Activated CD8-positive, alpha-beta memory T cell treated with anti-CD3 and anti-CD28 coated beads for 4 hours (primary cell): ENCODE measurements at places on chromosomes 2 and 18.

DNA sequence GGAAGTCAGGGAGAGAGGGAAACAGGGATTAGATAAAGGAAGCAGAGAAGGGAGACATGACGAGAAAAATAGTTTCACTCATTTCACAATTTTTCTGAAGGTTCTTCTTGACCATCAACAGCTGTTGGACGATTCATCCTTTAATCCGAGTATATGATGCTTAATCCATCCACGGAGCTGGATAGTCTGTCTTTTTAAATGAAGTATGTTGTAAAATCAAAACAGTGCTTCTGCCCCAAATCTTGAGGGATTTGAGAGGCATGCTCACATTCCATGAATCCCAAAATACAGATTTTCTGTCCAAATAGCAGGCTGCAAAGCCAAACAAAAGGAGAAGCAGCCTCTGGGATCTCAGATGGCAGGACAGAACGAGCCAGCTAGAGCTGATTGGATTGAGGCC lies 47.5 kb downstream of the EPAS1 start:
- no peak for DNase-seq

DNA sequence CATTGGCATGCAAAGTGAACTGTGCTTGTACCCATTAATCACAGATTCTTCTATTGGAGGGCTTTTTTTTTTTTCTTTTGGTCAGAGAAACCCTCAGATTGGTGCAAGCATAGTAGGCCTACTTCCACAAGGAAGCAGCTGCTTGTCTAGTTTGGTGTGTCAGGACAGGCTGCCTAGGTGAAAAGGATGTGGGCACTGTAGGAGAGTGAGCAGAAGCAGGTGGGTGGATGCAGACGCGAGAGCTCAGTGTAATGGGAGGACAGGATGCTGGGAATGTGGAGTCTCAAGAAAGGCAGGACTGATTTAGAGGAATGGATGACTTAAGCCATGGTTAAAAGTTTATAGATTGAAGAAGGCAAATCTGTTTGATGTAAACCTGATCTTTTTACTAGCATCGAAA lies 3.1 kb downstream of the ELP2 start:
- no peak for DNase-seq

DNA sequence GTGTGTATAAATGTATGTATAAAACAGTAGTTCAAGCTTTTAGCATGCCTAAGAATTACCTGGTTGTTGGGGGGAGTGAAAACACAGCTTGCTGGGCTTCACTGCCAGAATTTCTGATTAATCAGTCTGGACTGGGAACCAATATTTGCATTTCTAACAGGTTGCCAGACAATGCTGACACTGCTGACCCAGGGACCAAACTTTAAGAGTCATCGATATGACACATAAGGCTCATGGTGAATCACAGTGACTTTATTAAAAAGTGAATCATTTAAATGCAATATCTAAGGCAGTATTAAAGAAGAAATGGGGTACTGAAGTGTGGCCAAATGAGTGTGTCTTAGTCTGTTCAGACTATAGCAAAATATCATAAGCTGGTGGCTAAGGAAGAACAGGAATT lies 195.9 kb upstream of the DTNA start:
- DNase-seq: no peak

DNA sequence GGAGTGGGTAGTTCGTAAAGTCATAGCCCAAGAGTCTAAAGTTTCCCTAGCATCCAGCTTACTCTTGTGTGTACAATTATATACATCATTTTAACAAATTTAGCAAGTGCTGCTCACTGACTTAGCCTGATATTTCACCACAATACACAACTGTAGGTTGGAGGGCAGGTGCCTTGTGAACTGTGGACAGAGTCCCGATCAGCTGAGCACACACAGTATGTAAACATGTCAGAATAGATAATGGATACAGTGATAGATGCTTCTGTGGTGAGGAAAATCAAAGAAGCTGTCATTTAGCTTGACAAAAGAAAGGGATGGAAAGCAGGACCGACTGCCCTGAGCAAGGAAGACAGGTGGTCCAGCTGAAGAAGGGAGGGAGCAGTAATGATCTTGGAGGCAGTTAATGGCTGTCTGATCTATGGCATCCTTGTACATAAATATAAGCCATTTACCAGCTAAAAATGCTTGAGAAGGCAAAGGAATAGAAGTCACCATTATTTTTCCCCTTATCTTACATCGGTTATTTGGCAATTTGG lies 372.8 kb upstream of the UBE2E3 start:
- DNase-seq: no peak

DNA sequence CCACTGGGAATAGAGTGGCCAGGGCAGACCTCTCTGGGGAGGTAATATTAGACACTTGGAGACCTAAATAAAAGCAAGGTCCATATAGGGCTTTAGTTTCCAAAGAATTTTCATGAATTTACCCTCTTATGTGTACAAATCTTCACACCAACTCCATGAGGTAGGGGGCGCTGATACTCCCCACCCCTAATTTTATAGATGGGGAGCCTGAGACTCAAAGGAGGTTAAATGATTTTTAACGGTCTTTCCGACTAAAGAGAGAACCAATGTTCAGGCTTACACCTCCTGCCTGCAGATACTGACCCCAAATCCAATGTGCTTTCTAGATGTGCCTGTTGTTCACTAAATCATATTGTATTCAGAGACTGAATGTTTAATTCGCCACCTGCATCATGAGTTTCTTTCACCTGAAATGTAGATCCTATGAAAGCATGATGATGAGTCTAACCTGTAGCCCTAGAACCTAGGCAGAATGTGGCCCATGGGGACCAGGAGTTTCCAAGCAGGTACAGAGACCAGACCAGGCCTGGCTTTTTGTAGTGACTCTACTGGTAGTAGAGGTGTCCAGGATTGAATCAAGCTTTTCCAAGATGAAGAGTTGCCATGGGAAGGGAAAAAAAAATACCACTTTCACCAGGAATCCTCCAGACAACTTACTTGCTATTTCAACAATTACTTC lies 16.8 kb upstream of the PAX3 start:
- DNase-seq: no peak

GRCh38 chr2:101464841-101465240 lies 10.1 kb downstream of the RFX8 start:
- no peak for DNase-seq

DNA sequence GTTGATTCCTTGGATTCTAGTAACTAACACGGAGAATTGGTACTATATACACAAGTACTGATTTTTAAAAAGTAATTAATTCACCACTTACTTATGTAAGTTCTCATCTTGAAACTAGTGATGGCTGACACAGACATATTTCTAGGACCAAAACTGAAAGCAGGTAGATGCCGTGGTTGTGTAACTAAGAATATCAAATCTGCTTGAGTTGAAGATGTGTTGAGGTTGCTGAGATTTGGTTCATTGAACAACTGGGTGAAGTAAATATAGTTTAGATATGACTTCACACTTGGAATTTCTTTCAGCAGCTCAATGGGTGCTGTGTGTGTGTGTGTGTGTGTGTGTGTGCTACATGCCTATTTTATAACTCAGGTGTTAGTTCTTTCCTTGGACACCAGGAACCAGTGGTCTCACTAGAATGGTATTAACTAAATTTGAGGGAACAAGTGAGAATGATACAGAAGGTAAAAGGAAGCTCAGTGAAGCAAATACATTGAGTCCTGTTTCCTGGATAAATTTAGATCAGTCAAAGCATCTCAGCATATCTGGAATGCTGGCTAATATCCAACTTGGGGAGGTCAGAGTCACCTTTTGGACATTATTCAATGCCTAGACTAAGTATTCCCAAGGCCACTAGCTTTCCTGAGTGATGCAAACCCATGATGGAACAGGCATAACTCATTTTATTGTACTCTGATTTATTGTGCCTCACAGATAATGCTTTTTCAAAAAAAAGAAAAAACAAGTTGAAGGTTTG lies 110.7 kb upstream of the ZEB2 start:
- DNase-seq: no peak

GRCh38 chr2:84776011-84776410 lies 104.9 kb downstream of the TRABD2A start:
- DNase-seq: no peak

- no peak for DNase-seq
These were observed 106.3 kb downstream of the TTN start for GRCh38 chr2:178700922-178701342.

- no peak for DNase-seq
These were observed 260.6 kb downstream of the PAX3 start for GRCh38 chr2:222038067-222038802.

DNA sequence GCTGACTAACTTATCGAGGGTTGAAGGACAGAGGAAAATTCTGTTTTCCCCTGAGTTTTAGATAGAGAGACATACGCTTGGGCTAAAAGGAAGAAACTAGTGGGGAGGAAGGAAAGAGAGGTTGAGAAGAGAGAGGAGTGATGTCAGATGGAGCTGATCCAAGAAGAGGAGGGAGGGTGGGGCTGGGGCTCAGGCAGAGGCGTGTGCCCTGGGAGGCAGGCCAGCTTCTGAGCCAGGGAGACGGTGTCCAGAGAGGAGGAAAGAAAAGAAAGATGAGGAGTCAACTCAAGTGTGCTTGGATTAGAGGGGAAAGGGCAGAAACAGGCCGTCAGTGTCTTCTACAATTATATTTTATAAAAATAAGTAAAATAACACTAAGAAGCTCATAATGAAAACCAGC lies 56.2 kb downstream of the EMILIN2 start:
- no peak for DNase-seq

GRCh38 chr18:39825485-39826150 lies 2129.4 kb upstream of the PIK3C3 start:
- no peak for DNase-seq

GRCh38 chr18:8238507-8238906 lies 370.7 kb upstream of the RAB12 start:
- no peak for DNase-seq

DNA sequence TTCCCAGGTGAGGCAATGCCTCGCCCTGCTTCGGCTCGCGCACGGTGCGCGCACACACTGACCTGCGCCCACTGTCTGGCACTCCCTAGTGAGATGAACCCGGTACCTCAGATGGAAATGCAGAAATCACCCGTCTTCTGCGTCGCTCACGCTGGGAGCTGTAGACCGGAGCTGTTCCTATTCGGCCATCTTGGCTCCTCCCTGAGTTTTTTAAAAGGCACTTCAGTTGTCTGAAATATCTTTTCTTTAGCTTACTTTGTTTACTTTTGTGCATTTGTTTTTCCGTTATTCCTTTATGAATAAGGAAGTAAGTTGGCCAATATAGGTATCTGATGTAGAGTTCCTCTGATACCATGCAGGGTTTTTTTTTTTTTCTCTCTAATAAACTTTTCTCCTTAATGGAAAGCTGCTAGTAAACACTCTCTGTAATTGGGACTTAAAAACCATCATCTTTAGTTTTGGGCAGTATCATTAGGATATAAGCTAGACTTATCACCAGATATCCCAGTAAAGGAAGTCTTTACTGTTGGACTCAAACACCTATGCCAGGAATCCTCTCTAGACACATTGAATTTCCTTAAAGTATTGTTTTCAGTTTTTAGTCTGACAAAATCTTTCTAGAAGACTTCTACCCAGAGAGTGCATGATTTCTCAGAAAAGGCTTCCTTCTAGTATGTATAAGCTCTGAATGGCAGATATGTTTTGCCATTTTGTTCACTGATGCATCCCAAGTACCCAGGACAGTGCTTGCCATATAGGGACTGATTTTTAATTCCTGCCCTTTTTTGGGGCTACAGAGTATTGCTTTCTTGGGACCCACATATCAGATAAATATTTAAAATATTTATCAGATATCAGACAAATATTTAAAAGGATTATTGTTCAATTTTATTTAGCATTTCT lies 35.8 kb upstream of the DYSF start:
- no peak for DNase-seq

GRCh38 chr18:46250812-46251173 lies 146.6 kb downstream of the HAUS1 start:
- no peak for DNase-seq

DNA sequence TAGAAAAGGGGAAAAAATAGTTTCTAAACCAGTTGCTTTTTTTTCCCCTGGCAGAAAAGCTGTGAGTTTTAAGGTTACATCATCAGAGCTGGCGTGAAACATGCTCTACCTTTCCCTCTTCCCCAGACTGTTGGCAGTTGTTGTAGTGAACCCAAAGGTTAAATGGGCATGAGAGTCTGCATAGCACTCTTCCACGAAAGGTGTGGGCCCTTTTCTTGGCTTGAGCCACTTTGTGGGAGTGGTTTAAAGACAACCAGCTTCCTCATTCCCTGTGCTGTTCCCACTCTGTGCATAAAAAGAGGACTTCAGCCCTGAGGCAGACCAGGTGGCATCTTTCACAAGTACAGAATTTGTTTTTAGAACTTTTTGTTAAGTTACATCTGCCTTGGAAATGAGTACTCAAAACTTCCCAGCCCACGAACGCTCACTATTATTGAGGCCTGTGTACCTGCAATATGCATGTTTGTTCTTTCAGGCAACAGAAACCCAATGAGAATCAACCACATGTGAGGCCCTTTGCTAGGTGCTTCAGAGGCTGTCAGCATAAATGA lies 243.8 kb downstream of the BABAM2 start:
- no peak for DNase-seq

DNA sequence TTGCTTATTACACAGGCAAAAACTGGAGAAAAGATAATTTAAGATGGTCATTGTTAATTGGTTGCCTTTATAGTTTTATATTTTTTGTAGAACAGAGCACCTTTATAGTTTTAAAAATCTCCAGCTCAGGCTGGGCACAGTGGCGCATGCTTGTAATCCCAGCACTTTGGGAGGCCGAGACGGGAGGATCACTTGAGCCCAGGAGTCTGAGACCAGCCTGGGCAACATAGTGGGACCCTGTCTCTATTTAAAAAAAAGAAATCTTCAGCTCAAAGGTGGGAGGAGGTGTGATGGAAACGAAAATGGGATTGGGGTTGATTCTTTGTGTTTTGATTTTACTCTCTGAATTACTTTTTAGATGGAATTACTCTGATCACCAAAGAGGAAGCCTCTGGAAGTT lies 85.4 kb downstream of the XRCC5 start:
- DNase-seq: no peak

DNA sequence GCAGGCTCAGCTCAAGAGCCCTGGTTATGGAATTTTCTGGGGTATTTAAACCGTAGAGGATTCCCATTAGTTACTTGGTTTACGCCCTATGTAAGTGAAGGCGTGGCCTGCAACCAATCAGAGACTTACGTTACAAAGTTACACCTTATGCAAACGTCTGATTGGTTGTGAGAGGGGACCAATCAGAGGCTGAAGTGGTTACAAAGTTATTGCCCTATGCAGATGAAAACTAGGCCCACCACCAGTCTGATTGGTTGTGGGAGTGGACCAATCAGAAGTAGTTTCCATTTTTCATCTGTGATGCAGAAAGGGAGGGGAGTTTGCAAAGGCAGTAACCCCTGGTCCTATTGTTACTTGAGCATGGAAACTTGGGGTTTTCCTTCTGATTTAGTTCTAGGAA lies 49.1 kb downstream of the DLGAP1 start:
- DNase-seq: no peak

- DNase-seq: no peak
These were observed 6.0 kb upstream of the ALPI start for GRCh38 chr2:232449964-232450363.

- no peak for DNase-seq
These were observed 7.6 kb upstream of the NFE2L2 start for GRCh38 chr2:177271981-177272666.
